Activated CD4-positive, alpha-beta T cell treated with anti-CD3 and anti-CD28 coated beads, Interleukin-2, amount 10 ng/mL, durations not matched to agents 24 days and 14 days (primary cell): ENCODE measurements at places on chromosomes 11 and 22. TPM values are rescaled to one million over a fixed set of nuclear protein-coding genes. Genes with fewer than 3 reads are reported as not detected.

DNA sequence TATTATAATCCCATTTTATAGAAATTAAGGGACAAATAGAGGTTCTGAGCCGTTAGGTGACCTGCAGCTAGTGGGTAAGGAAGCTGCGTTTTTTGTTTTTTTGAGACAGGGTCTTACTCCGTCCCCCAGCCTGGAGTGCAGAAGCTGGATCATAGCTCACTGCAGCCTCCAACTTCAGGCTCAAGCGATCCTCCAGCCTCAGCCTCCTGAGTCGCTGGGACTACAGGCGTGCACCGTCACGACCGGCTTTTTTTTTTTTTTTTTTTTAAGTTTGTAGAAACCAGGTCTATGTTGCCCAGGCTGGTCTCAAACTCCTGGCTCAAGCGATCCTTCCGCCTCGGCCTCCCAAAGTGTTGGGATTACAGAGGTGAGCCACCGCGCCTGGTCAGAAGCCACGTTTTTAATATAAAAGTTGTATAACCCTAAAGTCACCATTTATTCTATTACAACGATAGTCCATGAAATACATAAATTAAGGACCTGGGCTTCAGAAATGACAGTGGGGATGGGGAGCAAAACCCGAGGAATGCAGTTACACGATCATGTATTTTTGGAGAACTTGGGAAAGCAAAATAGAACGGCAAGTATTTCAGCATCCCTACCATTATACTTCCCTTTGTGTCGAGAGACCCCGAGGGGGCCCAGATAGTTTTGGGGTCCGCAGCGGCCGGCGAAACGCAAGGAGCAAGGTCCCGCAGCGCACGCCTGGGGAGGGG lies 638 bp downstream of the SAAL1 start:
- peak; percentile 55 for DNase-seq
- H3K4me1 ChIP-seq: peaks cover 28% of the 10 kb centered on the region
- H3K36me3 ChIP-seq: peaks cover 19% of the 10 kb centered on the region
- peak overlapping the region; percentile 89 for H3K27ac ChIP-seq
- H3K4me3 ChIP-seq: peak overlapping the region; percentile 91

DNA sequence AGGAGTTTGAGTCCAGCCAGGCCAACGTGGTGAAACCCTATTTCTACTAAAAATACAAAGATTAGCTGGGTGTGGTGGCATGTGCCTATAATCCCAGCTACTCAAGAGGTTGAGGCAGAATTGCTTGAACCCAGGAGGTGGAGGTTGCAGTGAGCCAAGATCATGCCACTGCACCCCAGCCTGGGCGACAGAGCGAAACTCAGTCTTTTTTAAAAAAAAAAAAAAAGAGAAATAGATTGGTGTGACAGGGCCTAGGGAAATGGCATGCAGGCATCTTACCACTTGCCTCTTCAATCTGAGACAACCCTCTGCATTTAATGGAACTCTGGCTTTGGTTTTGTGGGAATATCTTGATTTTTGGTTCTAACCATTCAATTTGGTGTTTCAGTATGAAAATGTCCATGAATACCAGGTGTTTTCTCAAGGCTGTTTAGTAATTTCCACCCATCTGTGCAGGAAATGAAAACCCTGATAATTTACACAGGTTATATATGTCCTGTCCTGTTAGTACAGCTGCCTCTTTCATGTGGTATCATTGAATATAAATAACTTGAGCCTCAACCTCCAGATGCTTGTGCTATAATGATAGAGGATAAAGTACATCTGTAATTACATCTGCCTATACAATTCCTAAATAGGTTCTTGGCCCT lies 8.4 kb downstream of the XBP1 start:
- H3K27me3 ChIP-seq: no peaks in the 10 kb centered on the region
- peaks cover 51% of the 10 kb centered on the region for H3K4me1 ChIP-seq
- peak overlapping the region; percentile 14 for H3K4me3 ChIP-seq
- H3K27ac ChIP-seq: peak overlapping the region; percentile 64

The POU2F3 gene
- 0.14 TPM in 1 of 2 replicates, not detected in the other for total RNA-seq

- peak overlapping the region; percentile 89 for H3K27ac ChIP-seq
- peaks cover 80% of the 10 kb centered on the region for H3K4me1 ChIP-seq
- no peaks in the 10 kb centered on the region for H3K27me3 ChIP-seq
- peak; percentile 83 for DNase-seq
- peak overlapping the region; percentile 81 for H3K4me3 ChIP-seq
These were observed 2.6 kb upstream of the RRM1 start for GRCh38 chr11:4092026-4092425.

- H3K27me3 ChIP-seq: peaks cover 2% of the 10 kb centered on the region
- H3K4me1 ChIP-seq: peaks cover 9% of the 10 kb centered on the region
- H3K27ac ChIP-seq: no peak overlapping the region
- H3K4me3 ChIP-seq: no peak overlapping the region
These were observed 423.7 kb upstream of the CADM1 start for GRCh38 chr11:115927823-115928329.

- DNase-seq: no peak
- H3K27me3 ChIP-seq: peaks cover 56% of the 10 kb centered on the region
- no peaks in the 10 kb centered on the region for H3K36me3 ChIP-seq
These were observed 518 bp upstream of the CHRM1 start for GRCh38 chr11:62921573-62922188.
